AG09309 (cell line): ENCODE measurements at places on chromosomes 3 and 15.

DNA sequence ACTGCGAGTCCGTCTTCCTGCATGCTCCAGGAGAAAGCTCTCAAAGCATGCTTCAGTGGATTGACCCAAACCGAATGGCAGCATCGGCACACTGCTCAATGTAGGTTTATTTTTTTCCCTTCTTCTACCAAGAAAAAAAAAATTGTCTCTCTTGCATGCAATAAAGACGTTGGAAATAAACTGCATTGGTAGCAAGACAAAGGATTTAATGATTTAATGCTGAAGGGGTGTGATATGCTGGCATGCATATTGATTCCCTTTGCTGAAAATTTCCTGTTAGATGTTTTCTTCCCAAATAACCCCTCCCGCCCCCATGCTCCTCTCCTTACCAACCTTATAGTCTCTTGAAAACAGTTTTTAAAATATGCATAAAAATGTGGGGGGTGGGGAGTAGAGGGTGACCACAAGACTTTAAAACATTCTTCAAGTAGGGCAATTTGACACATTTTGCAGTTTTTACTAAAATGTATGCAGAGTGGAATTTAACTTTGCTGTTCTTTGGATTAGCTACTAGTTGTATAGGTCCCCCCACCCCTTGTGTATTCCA lies 799 bp downstream of the RARB start:
- DNase-seq: no peak

DNA sequence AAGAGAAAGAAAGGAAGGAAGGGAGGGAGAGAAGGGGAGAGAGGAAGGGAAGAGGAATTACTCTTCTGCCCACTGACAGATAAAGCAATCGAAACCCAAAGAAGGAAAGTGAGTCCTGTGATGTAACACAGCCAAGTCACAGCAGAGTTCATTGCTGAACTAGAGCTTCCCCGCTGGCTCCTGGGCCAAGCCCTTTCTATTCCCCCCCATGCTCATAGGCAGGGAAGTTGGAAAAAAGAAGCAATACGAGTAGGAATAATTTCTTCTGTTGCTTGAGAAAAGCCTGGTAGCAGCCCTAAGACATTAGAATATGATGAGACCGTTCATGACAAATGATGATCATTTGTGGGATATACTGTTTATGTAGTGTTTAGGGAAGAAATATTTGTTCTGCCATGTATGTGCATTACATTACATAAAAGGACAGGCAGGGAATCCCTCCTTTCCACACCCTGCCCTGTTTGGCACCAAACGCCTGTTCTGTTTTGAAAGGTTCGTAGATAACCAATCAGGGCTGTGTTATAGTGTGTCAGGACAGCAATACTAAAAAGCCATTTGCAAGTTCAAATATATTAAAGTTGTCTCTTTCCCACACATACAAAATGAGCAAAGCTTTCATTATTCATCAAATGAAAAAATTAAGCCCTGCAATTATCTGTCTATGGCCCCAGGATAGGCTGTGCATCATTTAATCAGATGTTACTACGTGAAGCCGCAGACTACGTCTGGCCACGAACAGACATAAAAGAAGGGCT lies 111.0 kb upstream of the TRPM1 start:
- no peak for DNase-seq

GRCh38 chr15:92271179-92271578 lies 122.5 kb upstream of the ST8SIA2 start:
- no peak for DNase-seq

- DNase-seq: peak; percentile 18
Measured at GRCh38 chr3:111151438-111151837, 79.8 kb downstream of the NECTIN3 start.

GRCh38 chr3:97691354-97691753 lies 73.2 kb upstream of the ARL6 start:
- DNase-seq: no peak

- no peak for DNase-seq
Measured at GRCh38 chr15:79901958-79902357, 5.1 kb upstream of the MTHFS start.

- DNase-seq: peak; percentile 29
Measured at GRCh38 chr3:38137615-38138348, 679 bp upstream of the MYD88 start.

DNA sequence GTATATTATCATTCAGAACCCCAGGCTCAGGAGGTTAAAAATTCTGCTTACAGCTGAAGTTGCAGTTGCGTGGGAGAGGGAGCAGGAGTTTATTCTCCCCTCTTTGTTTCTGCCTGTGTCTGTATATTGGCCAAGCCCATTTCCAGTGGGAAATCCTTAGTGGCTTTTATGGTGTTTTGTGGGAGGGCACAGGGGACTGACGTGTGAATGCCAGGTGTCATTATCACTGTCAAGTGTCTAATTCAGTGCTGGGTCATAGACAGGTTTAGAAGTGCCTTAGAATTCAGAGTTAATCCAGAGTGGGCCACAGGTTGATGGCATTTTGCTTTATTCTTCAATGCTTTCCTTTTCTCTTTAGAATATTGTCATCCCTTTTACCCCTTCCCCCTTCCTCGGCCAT lies 33.4 kb downstream of the SLCO3A1 start:
- DNase-seq: no peak

DNA sequence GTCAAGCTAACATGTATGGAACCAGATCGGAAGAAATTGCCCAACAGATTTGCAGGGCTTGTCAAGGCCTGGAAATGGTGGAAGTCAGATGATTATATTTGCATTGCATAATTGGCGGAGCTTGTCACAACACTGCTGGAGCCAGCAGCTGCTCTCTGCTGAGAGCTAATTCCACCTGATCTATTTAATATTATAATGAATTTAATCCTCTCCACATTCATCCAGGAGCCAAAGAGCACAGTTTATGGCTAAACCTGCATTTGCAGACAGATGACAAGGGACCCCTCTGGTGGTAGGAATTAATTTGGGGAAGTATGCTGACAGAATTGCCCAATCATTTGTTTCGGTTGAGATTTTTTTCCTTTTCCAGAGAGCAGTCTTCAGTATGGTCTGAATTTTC lies 730.2 kb downstream of the TUSC7 start:
- DNase-seq: no peak

- DNase-seq: no peak
Measured at GRCh38 chr3:34837848-34838741, 801.2 kb upstream of the ARPP21 start.

GRCh38 chr3:129934234-129935123 lies 40.0 kb upstream of the TRH start:
- DNase-seq: no peak
